ENCODE measurements at places on chromosomes 12 and 14.

- DNase-seq = no peak
These were observed 82.7 kb downstream of the FUT8 start for GRCh38 chr14:65495196-65495595.

DNA sequence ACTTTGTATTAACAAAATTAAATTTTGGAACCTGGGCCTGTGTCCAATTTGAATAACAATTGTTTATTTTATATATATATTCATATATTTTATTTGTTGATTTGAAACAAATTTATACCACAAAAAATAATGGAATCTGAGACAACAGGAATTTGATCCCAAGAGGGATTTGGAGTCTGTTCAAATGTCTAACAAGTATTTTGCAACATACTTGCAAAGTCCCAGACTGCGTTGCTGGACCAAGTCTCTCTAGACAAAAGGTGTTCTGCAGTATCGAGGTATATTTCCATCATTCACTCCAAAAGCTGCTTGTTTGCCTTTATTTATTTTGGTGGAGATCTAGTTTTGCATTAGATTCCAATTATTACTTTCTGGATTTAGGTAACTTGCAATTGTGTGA, 68.7 kb upstream of the PTPRR start:
- no peak for DNase-seq

DNA sequence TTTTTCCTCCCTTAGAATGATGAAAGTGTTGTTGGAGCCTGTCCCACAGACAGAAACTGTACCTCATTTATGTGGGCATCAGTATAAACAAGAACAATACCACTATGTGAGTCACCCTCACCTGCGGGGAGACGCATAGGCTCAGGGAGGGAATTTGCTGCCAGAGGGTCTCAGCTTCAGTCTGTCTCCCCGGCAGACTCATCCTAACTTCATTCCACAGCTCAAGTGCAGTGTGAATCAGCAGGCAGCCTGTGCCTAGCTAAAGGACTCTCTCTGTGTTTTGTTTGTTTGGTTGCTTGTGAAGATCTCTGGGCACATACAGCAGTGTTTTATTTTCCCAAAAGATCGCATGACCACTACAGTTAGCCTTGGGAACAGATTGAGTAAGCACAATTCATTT, 98.9 kb downstream of the PRKCH start:
- peak; percentile 65 for DNase-seq

DNA sequence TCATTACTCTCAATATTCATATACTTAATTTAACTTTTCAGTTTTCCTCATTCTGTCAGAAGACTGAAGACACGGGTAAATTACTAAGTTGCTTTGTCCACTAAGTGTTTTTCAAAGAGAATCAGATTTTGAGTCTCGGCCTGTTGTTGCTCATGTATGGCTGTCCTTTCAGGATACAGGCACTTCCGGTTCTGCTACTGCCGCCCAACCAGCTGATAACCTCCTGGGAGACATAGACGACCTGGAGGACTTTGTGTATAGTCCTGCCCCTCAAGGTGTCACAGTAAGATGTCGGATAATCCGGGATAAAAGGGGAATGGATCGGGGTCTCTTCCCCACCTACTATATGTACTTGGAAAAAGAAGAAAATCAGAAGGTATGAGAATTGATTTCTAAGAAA, 28.3 kb upstream of the TEAD4 start:
- no peak for DNase-seq

- DNase-seq = no peak
These were observed 12.1 kb downstream of the SPTSSA start for GRCh38 chr14:34449819-34450541.
